ENCODE measurements at places on chromosomes 2 and 18. TPM values are rescaled to one million over a fixed set of nuclear protein-coding genes. Genes with fewer than 3 reads are reported as not detected.
A peak's percentile ranks its signal among the peaks of the same experiment; 100 is the strongest.

Gene PROKR1
- total RNA-seq: not detected

Gene FBXO41
- 12.0 TPM for total RNA-seq

Gene TUBA4B
- not detected for total RNA-seq

Gene ABCB11
- total RNA-seq: not detected

Gene FAM237A
- not detected for total RNA-seq

Gene PCARE
- not detected for total RNA-seq

Gene RND3
- total RNA-seq: not detected

DNA sequence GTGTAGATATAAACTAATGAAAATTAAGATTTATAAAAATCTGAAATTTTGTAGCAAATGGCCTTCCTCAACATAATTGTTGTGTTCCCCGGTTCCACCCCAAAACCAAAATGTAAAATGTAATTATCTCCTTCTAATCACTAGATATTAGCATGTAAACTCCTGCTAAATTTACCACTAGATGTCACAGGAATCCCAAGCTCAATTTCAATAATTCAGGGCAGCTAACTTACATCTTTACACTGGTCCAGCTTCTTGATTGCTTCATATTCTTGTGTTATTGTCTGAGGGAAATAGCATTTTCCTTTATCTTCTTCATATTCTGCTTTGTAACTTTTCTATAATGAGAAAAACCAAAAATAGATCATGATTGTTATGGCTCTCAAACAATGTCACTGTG lies 42.6 kb downstream of the NEB start:
- H3K27ac ChIP-seq: no peak overlapping the region
- no peaks in the 10 kb centered on the region for H3K4me1 ChIP-seq

GRCh38 chr2:235939471-235939870 lies 228.7 kb downstream of the GBX2 start:
- H3K4me1 ChIP-seq: no peaks in the 10 kb centered on the region
- H3K36me3 ChIP-seq: no peaks in the 10 kb centered on the region
- H3K27ac ChIP-seq: no peak overlapping the region
- no peak overlapping the region for H3K4me3 ChIP-seq
- H3K27me3 ChIP-seq: no peaks in the 10 kb centered on the region

DNA sequence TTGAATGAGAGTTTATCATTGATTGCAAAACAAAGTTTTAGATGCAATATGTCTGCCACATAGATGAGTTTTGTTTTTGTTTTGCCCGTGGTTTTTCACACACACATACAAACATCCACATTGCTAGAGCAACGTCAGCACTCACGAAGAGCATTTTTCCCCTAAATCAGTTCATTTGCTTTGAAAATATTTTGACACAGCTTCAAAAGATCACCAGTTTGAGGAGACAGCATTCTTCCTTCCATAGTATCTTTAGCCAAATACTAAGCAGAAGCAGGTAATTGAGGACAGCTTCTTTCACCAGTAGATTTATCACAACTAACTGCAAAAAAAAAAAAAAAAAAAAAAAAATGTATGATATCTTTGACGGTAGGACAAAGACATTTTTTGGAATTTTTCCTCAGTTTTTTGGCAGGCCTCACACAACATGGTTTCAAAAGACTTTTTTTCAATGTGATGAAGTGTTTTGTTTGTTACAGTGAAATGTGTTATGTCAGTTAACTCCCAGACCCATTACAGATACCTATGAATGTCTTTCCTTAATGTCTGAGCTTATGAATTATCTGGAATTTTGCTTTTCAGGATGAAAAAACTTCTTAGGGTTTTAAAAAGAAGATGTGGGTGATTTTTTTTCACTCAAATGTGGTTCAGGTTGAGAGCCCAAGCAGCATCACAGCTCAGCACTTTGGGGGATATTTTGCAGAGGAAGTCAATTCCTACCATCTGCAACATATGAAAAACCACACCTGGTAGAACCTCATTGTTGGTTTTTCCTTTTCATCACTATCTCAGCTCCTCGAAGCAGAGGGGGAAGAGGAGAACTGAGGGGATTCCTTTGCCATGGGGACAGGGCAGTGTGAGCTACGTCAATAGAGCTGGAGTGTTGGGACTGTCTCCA lies 31.6 kb downstream of the AOX1 start:
- DNase-seq: no peak
- peaks cover 3% of the 10 kb centered on the region for H3K27me3 ChIP-seq
- H3K4me3 ChIP-seq: no peak overlapping the region

DNA sequence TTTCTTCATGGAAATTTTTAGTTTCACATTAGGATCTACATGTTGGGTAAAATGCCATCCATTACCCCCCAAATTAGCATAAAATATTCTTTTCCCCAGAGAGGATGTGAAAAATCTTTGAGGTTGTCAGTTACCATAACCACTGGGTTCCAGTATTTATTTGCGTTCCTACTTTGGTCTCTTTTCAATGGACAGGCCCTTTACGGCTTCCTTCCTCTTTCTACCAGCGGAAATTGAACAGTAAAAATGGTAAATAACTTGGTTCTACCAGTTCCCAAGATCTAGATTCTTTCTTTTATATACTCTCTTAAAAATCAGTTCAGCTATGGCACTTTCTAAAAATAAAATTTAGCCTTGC lies 169.2 kb upstream of the APCDD1 start:
- no peaks in the 10 kb centered on the region for H3K27me3 ChIP-seq
- no peak overlapping the region for H3K27ac ChIP-seq
- no peak overlapping the region for H3K4me3 ChIP-seq

DNA sequence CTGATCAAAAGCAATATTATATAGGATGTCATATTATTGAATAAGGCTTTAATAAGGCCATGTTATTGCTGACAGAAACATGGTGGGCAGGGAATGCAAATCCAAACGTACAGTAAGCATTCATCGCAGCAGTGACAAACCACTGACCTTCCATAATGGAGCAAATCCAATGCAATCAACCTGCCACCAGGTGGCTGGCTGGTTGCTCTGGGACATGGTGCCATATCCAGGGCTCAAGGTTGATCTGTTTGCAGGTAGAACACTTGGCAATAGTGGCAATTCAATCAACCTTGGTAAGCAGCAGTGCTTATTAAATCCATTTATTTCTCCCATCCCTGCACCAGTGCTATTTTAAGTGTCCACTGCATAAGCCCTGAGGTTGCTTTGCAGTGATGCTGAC lies 75.4 kb downstream of the CERKL start:
- H3K36me3 ChIP-seq: no peaks in the 10 kb centered on the region
- H3K27ac ChIP-seq: no peak overlapping the region
- no peak for DNase-seq
- H3K27me3 ChIP-seq: peaks cover 28% of the 10 kb centered on the region
- H3K4me3 ChIP-seq: no peak overlapping the region

DNA sequence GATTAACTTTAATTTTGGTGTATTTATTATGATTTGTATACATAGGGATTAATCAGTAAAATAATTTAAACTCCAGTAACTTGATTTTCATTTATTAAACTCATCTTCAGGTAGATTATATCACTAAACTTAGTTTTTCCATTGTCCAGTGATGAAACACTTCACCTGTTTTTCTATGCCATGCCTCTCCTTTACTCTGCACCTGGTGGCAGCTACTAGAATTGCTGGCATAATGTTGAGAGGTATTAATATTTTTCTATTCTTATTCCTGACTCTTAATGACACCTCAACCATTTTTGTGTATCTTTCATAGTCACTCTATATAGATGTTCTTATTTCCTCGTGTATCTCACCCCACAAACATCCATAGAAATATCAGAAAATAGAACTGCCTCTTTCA lies 940.3 kb upstream of the CRIM1 start:
- H3K4me1 ChIP-seq: no peaks in the 10 kb centered on the region
- no peak for DNase-seq

DNA sequence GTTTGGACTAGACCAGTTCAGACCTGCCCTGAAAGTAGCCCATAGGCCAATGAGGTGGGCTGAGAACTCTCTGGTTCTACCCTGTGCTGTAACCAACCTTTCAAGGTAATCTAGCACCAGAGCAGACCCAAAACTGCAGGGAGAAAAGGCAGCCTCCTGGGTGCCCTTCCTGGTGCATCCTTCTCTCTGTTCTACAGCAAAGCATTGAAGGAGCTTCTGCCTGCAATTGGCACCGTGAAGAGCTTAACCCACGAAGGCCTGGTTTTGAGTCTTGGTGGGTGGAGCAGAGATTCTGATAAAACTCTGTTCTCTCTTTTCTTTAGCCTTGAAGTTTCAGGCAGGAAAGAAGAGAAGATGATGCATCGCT lies 55.5 kb downstream of the LIPG start:
- no peak for DNase-seq
- no peak overlapping the region for H3K27ac ChIP-seq
- H3K27me3 ChIP-seq: peaks cover 19% of the 10 kb centered on the region
- no peaks in the 10 kb centered on the region for H3K4me1 ChIP-seq
- no peaks in the 10 kb centered on the region for H3K36me3 ChIP-seq

- peak within 1 kb of the TSS; percentile 97 for H3K4me3 ChIP-seq
- peaks cover 37% of the 10 kb centered on the region for H3K4me1 ChIP-seq
- DNase-seq: peak; percentile 71
- peak within 1 kb of the TSS; percentile 68 for H3K27ac ChIP-seq
- peaks cover 2% of the 10 kb centered on the region for H3K27me3 ChIP-seq
Observed at GRCh38 chr2:85577386-85578242, at the start of gene VAMP8. VAMP8 (plus strand) TSS chr2:85577586; CDS start chr2:85577647, 61 bp downstream.

DNA sequence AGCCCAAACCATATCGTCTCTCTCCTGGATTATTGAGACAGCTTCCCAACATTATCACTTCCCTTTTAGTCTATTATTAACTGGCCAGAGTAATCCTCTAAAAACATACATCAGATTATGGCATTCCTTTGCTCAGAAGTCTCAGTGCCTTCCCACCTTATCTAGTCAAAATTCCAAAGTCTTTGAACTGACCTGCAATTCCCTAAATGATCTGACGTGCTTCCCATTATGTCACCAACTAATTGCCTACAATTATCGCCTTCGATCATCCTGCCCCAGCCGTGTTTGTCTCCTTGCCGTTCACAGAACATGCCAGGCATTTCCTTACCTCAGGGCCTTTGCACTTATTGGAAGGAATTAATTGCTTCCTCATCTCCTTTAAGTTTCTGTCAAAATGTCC lies 332.4 kb downstream of the IRS1 start:
- no peak for DNase-seq
- H3K36me3 ChIP-seq: no peaks in the 10 kb centered on the region
- no peaks in the 10 kb centered on the region for H3K27me3 ChIP-seq
